ENCODE measurements at places on chromosomes 6 and 20.
A peak's percentile ranks its signal among the peaks of the same experiment; 100 is the strongest.

DNA sequence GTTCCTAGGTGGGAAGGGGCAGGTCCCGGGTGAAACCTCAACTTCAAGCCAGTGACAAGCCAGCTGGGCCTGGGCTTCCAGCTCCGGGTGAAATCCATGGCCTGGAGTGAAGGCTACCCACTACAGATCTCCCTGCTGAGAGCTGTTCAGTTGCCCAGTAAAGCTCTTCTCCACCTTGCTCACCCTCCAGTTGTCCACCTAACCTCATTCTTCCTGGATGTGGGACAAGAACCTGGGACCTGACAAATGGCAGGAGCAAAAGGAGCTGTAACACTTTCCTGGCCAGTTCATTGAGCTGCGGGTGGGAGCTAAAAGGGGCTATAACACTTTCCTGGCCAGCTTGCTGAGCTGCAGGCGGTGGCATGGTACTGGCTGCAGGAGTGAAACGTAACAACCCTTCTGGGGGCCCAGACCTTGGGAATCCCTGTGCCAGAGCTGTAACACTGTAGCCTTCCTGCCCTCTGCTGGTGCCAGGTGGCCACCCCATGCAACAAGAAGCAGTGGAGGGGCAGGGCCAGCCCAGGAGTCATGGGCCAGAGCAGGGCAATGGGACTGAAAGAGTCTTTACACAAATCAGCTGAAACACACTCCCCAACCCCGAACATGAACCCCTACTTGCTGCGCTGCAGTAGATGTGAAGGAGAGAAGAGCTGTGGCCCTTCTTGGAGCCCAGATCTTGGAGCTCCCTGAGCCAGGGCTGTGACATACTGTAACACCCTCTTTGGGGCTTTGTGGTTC lies 3.6 kb upstream of the HINT3 start:
- DNase-seq, result no peak

DNA sequence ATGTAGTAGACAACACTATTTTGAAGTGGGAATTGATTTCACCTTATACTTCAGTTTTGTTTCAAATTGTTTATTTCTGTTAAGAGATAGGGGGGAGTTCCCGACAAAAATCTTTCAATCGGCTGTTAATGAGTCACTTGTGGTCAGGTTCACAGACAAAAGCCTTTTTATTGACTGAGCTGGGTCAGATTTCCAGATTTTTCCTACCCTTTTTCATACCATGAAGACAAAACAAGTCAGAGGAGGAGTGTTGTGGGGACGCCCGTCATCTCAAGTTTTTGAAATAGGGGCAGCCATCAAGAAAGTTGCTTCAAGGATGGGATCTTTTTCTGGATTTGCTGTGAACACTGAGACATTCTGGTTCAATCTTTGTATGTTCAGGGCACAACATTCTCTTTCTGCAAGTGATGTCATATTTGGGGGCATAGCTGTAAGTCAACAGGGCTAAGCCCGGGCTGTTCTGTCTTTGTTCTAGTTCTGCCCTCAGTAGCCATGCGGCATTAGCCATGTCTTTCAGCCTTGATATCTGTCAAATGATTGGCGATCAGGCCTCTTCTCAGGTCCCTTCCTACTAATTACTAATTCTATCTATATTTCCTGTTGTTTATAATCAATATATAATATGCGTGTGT lies 496.0 kb upstream of the MARCKS start:
- DNase-seq, result peak; percentile 59

DNA sequence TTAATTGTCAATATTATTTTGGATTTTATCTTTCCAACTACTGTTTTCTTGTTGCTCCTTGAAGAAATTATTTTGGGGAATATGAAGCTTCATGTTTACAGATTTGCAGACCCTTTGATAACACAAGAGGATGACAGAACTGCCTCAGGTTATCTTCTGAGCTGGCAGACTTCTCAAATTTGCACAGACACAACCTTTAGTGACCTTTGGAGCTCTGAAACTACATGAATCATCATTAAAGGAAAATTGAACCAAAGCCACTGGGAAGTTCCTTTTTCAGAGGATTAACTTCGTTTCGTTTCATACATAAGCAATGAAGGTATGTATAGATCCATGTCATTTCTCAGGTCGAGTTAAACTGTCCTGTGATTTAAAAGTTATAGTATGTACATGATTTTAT lies 85.9 kb downstream of the FBXO5 start:
- no peak for DNase-seq

DNA sequence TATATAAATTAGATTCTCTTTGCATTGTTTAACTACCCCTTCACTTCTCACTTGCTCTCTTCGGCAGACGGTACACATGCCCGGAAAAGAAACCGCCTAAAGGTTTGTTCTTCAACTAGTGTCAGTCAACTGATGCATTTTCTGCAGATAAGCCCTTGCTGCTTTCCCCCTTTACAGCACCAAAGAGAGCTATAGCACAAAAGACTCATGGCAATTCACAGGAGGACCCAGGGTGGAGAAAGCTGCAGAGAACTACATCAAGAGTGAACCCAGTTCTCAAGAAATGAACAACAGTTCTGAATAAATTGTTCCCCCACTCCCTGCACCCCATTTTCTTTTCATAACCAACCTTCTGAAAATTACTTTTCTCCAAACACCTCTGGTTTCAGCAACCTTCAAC lies 8.9 kb downstream of the CD164 start:
- no peak for DNase-seq

GRCh38 chr6:157157258-157157657 lies 166.1 kb downstream of the TMEM242 start:
- no peak for DNase-seq

GRCh38 chr20:57294550-57294949 lies 28.1 kb upstream of the BMP7 start:
- no peak for DNase-seq

All from fibroblast of lung (primary cell).